HFFc6 (cell line): ENCODE measurements at places on chromosomes 16 and 17. TPM values are rescaled to one million over a fixed set of nuclear protein-coding genes. Genes with fewer than 3 reads are reported as not detected.
A peak's percentile ranks its signal among the peaks of the same experiment; 100 is the strongest.

- no peak for DNase-seq
Observed at GRCh38 chr17:49925921-49926320, 43.1 kb upstream of the DLX4 start.

The NMRAL1 gene
- 23.6 to 34.8 TPM (median 26.0 TPM) in 3 replicates for total RNA-seq

The ABCA9 gene
- total RNA-seq: not detected in 3 replicates

DNA sequence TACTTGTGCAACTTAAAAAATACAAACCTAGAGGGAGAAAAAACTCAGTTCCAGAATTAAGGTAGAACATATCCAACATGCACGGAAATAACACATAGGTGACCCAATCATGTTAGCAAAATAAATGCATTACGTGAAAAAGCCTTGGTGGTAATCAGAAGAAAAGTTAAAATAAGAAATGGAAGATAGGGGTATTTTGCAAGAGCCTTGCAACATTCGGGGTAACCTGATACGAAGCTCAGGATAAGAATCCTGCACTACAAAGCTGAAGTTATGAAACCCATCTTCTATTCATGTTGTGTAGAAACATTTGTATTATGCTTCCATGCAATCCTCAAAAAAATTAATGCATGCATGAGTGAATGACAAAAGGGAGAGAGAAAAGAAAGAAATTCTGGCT lies 33.1 kb downstream of the CHCT1 start:
- no peak for DNase-seq

DNA sequence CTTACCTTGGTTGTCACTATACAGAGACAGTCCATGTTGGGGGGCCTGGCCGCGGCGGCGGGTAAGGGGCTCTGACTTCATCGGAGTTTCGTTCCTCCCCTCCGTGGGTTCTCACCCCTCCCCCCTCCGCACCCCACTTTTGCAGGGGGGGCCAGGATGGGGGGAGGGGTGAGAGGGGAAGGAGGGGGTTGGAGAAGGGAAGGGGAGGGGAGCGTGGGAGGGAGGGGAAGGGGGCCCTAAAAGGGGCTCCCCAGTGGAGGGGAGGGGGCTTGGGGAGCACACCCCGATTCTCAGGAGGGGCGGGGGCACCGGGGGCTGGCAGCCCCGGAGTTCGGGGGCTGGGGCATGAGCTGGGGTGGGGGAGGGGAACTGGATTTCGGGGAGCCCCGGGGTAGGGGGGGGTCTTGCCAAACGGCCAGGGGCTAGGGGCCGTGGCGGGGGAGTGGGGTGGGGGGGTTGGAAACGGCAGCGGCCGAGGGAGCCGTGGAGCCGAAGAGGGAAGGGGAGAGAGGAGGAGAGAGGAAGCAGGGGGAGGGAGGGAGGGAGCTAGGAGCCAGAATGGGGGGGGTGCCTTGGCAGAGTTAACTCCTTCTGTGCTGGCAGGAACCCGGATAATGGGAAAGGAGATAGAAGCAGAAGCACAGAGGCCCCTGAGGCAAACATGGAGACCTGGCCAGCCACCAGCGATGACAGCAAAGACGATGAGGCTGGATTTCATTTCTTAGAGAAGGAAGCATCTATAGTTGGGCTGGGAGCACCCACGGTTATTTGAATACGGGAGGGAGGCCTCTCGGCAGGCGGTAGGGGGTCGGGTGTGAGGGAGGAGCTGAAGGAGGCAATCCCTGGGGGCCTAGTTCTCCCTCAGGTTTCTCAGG lies 2.3 kb downstream of the DLG4 start:
- no peak for DNase-seq

- DNase-seq: no peak
Observed at GRCh38 chr17:37142294-37142896, 193.6 kb downstream of the AATF start.

DNA sequence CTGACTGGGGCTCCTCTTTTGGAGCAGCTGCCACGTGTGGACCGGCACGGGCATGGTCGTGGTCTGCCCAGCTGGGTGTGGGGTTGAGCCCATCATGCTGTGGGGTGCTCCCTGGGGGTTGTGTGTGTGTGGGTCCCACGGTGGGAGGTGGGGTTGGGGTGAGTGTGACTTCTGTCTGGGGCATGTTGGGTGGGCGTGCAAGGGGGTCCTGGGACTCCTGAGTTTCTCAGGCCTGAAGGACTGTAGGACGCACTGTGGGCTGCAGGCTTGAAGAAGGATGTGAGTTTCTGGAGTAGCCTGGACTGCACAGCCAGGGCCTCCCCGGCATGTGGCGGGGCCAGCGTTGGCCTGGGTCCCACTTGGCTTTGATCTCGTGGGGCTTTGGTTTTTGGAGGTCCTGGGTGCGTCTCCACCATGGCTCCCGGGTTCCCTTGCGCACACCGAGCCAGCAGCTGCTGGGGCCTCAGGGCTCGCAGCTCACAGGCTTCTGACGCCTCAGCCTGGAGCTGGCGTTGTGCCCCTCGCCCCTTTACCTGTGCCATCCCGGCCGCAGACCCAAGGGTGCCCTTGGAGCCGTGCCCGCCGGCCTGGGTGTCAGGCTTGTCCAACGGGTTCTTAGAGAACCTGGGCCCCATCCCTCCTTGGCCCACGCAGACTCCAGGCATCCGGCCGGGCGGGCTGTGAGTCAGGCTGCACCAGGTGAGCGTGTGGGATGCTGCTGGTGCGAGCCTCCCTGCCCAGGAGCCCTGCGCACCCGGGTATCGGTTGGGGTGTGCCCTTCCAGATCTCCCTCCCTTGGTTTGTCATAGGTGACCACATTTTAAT lies 34.4 kb upstream of the ZNF750 start:
- no peak for DNase-seq

The TMEM107 gene
- total RNA-seq: 13.7 to 16.0 TPM (median 14.3 TPM) in 3 replicates

- no peak for DNase-seq
Observed at GRCh38 chr16:14117051-14117450, 45.9 kb downstream of the MRTFB start.

DNA sequence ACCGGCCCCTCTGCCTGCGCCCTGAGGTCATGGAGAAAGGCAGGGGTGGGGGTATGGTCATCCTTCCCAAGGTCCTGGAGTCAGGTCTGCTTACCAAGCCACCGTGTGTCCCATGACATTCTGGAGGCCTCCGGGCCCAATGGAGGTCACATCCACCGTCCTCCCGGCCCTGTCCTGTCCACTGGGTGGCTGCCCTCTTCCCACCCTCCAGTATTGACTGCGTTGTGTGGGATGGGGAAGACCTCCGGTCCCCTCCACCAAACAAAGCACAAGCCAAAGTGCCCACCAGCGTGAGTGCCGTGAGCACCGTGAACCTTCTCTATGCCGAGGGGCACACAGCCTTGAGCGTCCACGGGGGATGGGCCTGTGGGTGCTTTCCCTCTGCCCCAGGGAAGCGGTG lies 37.2 kb downstream of the LMF1 start:
- no peak for DNase-seq

- no peak for DNase-seq
Observed at GRCh38 chr17:27569257-27569722, 61.7 kb upstream of the LGALS9 start.

DNA sequence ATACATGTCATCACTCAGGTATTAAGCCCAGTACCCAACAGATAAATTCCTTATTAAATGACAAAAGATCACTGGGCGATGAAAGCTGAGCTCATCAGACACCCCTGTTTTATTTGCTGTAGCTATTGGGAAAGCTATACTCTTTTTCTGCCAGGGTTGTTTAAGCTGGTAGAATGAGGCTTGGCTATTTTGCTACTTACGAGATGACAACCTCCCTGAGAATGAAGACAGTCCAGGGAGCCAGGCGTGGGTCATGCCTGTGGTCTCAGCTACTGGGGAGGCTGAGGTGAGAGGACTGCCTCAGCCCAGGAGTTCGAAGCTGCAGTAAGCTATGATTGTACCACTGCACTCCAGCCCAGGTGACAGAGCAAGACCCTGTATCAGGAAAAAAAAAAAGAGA lies 4.3 kb upstream of the SH2B1 start:
- DNase-seq: no peak

DNA sequence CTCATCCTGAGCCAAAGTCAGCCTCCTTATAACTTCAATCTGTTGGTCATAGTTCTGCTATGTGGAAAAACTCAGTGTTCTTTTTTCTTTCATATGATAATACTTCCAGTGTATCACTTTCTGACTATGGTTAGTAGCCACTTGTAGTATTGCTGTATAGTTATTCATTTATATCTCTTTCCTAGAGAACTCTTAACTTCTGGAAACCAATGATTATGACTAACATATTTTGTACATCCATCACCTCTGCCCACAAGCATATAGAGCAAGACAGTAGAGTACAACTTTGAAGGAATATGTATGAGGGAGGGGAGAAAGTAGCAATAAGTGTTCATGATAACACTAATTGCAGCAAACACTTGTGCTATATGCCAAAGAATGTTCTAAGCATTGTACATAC lies 38.6 kb downstream of the COX10 start:
- no peak for DNase-seq

The FDXR gene
- 31.3 to 32.5 TPM (median 32.1 TPM) in 3 replicates for total RNA-seq

The TAT gene
- total RNA-seq: not detected in 3 replicates

The UNC45B gene
- not detected in 3 replicates for total RNA-seq

GRCh38 chr16:57791195-57791892 lies 10.9 kb downstream of the KIFC3 start:
- no peak for DNase-seq

- no peak for DNase-seq
Observed at GRCh38 chr16:82133798-82134197, 36.2 kb downstream of the MPHOSPH6 start.

- no peak for DNase-seq
Observed at GRCh38 chr17:73952082-73952479, 251.4 kb upstream of the RPL38 start.

GRCh38 chr17:50632637-50633036 lies 2.0 kb upstream of the ABCC3 start:
- no peak for DNase-seq

DNA sequence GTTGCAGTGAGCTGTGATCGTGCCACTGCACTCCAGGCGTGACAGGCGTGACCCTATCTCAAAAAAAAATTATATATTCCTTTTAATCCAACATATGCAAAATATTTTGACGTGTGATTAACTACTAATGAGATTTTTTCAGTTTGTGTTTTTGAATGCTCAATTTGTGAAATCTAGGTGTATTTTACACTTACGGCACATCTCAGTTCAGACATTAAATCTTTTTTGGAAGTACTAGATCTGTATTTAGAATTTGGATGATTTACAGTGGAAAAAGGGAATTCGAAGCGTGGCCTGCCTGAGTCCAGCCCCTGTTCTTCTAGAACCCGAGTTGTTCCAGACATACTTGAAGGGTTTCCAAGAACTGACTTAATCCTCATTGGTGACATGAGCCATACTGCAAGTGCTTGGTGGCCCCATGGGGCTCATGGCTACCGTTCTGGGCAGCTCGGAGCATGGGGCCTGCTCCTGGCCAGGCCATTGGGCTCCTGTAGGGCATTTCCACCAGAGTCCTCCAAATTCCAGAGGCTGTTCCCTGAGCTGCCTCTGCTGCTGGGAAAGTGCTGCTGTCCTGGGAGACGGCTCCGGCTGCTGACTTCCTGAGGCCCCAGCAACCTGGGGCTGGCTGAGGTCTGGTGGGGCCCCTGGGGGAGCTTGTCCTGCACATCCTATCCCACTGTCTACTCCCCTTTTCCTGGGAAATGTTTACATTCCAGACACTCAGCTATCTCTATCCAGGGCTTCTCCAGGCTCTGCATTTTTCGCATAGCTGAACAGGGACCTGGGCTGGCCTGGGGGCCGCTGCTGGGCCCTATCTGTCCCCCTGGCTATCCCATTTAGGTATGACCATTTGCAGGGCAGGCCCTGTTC lies 27.2 kb downstream of the LLGL2 start:
- DNase-seq: no peak

GRCh38 chr16:67247192-67248072 lies at the start of gene FHOD1:
TSS of gene FHOD1 (minus strand) at chr16:67247481. CDS start at chr16:67247410, 71 bp downstream.
- DNase-seq: peak; percentile 93

DNA sequence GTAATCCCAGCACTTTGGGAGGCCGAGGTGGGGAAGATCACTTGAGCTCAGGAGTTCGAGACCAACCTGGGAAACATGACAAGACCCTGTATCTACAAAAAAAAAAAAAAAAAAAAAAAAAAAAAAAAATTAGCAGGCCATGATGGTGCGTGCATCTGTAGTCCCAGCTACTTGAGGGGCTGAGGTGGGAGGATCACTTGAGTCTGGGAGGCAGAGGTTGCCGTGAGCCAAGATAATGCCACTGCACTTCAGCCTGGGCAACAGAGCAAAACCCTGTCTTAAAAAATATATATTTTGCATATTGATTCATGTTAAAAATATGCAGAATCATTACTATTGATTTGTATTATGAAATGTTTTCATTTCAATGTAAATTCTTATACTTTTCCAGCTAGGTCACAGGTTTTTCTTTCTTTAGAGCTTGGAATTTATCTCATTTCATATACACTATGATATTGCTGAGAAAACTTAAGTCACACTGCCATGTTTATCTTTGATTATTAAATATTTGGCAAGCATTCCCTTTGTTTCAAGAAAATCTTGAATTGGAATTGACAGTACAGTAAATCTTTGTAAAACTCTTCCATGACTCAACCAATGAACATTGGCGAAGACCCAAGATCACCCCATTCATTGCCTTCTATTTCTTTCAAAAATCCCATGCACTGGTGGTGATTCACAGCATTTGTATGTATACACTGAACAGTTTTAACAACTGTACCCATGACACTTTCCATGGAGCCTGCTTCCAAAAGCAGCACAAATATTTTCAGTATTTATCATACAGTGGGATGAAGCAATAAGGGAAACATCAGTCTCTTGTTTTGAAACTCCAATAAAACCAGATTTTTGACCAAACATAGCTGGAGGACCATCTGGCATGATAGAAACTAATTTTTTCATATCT lies 83.5 kb upstream of the TNRC6A start:
- DNase-seq: peak; percentile 100

- DNase-seq: no peak
Observed at GRCh38 chr17:78127239-78127887, 1.2 kb downstream of the TMC6 start.

DNA sequence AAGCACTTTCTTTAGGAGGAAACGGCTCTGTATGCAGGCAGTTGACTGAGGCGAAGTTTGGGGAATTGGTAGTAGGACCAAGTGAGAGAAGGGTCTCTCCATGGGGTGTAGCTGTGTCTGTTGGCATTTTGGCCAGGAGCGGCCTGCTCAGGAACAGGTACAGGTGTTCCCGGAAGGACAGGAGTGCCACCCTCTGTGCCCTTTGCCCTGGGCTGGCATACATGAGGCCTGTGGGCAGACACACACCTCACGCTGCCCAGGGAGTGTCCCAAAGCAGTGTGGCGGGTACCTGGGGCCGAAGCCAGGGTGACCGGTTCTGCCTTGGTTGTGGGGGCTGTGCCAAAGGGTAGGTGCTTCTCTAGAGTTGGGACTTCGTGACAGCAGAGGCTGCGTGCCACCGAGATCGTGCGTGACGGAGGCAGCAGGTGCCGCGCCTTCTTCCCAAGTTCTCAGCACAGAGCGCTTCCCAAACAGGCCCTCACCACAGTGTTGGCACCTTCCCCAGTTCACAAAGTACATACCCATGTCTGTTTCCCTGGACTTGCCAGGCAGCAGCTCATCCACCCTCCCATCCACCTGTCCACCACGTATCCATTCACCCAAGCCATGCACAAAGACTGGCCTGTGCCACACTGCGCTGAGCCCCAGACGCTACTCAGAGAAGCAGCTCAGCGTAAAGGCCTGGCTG lies 19.9 kb upstream of the TCF25 start:
- DNase-seq: no peak

DNA sequence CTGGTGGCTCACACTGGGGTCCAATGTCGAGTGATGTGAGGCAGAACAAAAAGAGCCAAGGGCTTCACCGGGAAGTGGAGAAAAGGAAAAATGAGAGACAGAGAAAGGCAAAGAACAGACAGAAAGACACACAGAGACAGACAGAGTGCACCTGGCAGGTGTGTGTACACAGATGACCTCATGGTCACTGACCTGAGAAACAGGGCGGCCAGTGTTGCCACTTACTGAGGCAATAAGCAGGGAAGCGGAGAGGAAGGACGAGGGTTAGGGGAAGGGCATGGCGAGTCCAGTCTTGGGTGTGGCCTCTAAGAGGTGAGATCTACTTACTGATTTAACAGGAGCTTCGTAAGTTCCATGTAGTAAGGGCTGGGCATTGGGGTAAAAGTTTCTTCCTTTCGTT lies 7.5 kb downstream of the GINS2 start:
- no peak for DNase-seq
